Left hindlimb (tissue), 1 donor: ENCODE measurements at places on chromosomes 7 and 10.

- no peak for DNase-seq
Observed at GRCh38 chr10:75104842-75105241, 6.6 kb upstream of the SAMD8 start.

GRCh38 chr10:3775696-3776551 is 9.1 kb downstream of the KLF6 start:
- DNase-seq, result no peak

GRCh38 chr7:43328336-43328735 is 215.9 kb downstream of the HECW1 start:
- no peak for DNase-seq

- no peak for DNase-seq
Observed at GRCh38 chr7:48085942-48086341, 3.1 kb upstream of the UPP1 start.

GRCh38 chr7:32378988-32379387 is 111.2 kb downstream of the LSM5 start:
- no peak for DNase-seq

DNA sequence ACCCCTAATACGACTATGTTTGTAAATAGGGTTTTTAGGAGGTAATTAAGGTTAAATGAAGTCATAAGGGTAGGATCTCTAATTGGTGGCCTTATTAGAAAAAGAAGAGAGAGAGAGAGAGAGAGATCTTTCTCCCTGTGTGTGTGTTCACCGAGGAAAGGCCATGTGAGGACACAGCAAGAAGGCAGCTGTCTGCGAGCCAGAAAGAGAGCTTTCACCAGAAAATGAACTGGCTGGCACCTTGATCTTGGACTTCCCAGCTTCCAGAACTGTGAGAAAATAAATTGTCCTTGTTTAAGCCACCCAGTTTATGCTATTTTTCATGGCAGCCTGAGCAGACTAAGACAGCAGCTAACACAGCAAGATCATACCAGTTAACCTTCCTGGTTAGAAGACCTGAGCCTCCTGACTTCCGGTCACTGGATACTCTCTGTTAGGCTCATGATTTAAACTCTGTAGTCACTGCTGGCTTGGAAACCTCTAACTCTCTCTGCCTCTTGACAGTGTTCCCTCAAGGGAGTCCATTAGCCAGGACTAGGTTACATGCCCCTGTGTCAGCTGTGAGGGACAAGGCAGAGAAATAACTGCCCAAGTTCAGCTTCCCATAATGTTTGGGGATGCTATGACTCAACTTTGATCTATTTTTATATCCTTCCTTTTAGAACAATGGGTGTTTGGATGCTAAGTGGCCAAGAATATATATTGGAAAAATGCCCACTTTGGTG is 102.3 kb downstream of the DYNC1I1 start:
- no peak for DNase-seq

DNA sequence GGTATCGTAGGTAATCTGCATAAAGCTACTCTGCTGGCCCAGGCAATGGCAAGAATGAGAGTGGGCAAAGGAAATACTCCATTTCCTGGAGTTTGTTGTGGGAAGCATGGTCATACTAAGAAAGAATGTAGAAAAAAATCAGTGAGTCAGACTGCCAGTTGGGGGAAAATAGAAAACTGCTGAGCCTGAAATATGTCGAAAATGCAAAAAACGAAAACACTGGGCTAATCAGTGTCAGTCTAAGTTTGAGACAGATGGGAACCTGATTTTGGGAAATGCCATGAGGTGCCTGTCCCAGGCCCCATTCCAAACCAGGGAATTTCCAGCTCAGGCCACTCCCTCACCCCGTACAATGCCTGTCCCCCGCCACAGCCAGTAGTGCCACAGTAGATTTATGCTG is 150.0 kb downstream of the ZNF33B start:
- DNase-seq, result no peak

DNA sequence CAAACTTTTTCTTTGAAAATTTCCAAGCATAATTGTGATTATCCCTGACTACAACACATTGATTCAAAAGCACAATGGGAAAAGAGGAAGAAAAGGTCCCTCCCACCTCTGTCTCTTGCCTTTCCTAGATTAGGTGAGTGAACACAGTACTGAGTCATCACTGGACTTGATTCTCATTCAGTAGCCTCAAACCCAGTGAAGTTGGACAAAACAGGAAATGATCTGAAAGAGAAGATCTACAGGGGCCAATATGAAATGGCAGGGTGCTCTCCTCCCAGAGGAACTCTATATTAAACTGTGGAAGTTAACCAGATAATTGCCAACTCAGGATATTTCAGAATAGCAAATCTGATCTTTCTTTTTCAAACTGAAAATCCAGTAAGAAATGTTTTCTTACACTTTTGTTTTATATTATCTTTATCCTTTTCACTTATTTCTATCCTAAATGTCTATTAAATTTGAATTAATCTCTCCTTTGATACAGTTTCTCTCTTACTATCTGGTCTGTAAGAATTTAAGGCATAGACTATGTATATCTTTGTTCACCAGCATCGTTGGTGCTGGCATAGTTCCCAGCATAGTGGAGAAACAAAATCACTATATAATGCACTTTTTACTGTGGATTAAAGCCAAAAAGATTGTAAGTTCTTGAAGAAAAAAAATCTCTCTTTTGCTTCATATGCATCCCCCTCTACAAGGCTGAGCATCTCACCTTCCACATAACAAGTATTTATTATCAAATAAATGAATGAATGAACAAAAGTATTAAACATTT is 41.4 kb upstream of the IKZF1 start:
- no peak for DNase-seq

DNA sequence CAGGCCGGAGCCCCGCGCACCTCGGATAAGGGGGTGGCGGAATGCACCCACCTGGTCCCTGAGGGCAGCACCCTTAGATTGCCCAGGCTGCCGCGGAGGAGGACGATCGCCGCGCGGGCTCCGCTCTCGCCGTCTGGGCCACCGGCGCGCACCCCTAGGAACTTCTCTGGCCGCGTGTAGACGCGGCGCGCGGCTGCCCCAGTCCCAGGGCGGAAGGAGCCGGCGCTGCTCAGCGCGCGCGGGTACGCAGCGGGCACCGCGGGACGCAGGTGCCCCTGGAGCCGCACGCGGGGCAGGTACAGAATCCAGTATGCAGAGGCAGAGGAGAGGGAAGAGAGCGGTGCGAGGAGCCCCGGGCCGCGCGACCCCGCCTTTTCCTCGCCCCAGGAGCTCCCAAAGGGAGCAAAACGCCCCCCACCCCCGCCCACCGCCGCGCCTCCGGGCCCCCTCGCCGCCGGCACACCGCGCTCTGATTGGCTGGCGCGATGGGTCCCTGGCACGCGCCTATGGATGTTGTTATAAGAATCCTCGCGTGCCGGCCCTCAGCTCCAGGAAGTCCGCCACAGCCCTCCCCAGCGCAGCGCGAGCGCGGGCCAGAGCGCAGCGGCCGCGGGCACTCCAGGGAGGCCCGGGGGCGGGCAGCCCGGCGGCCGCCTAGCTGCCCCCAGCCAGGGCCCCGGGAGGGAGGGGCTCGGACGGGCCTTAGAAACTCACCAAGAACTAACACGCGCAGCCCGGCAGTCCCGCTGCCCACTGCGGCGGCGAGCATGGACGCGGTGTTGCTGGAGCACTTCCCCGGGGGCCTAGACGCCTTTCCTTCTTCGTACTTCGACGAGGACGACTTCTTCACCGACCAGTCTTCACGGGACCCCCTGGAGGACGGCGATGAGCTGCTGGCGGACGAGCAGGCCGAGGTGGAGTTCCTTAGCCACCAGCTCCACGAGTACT is at the start of gene PTF1A:
TSS of gene PTF1A (plus strand) at position 549 of the 948 bp plus-strand sequence. CDS start at position 768, 219 bp downstream.
- no peak for DNase-seq

DNA sequence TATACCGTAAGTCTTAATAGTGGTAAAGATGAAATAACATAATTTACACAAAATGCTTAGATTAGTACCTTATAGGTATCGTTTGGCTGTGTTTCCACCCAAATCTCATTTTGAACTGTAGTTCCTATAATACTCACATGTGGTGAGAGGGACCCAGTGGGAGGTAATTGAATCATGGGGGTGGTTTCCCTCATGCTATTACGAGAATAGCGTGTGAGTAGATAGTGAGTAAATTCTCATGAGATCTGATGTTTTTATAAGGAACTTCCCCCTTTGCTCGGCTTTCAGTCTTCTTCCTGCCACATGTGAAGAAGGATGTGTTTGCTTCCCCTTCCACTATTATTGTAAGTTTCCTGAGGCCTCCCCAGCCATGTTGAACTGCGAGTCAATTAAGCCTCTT is 426.3 kb upstream of the POT1 start:
- no peak for DNase-seq

GRCh38 chr10:53269482-53269881 is 496.9 kb upstream of the MBL2 start:
- no peak for DNase-seq

DNA sequence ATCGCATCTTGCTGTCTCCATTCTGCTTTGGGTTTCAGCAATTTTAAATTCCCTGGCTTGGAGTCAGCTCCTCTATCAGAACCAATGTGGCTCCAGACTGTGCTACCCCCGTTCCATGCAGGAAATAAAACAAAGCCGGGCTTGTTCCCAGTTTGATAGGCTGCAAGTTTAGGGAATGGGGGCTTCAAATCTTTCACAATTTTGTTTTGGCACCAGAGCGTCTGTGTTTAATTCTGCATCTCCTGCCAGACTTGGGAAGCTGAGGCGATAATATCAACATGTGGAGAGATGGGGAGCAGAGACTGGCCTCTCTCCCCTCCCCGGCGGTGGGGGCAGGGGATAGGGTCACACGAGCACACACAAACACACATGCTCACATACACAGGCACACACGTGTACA is 305.9 kb downstream of the FGFR2 start:
- DNase-seq, result no peak

DNA sequence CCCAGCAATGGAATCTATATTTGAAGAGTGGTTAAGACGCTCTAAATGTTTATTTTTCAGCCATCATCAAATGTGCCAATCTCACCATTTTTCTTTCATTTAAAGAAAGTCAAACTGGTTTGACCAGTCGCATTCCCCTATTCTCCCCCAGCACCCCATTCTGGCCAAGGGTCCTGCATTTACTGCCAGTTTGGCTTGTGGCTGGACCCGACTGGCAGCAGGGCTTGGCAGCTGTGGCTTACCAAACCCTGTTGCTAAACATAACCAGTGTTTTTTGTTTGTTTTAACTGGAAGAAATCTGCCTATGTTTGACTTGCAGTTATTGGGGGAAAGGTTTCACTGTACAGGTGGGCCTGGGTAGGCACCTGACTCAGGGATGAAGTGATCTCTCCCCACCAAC is 116.3 kb downstream of the CYP26A1 start:
- no peak for DNase-seq

DNA sequence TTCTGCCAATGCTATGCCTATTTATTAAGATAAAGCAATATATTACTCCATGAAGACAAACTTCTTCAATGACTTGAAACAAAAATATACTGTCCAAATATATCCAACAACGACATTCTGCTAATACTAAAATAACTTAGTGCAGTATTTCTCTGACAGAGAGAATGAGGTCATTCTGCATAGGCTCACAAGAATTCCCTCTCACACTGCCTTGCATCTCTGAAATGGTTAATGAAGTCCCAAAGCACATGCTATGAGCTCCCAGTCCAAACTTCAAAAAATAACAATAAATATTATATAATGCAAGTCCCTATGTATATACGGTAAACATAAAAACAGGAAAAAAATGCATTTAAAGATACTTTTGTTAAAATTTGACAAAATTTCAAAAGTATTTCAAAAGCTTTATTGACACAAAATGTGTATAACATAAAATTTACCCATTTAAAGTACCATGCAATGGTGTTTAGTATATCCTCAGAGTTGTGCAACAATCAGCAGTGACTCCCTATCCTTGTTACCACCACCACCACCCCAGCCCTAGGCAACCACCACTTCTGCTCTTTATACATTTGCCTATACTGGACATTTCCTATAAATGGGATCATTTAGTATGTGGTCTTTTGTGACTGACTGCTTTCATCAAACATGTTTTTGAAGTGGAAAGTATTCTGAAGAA is 27.6 kb downstream of the CHCHD3 start:
- no peak for DNase-seq

DNA sequence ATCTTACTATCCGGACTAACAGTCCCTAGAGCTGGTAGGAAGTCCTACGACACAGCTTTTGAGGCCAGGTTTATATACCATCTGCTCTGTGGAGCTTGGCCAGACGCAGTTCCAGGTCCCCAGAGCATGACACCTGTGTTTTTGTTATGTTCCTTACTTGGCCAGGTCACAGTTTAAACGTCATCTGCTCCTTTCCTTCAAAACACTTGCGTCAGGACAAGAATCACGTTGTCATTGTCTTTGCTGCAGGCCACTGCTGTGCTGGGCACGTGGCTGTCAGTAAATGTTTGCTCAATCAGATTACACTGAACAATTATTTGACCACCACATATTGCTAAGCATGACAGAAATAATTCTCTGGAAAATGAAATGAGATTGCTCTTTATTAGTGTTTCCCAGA is 23.9 kb downstream of the SLC18A2 start:
- no peak for DNase-seq

- no peak for DNase-seq
Observed at GRCh38 chr7:86328801-86329433, 314.8 kb upstream of the GRM3 start.

- no peak for DNase-seq
Observed at GRCh38 chr7:65371468-65371867, 2.2 kb upstream of the ZNF92 start.

DNA sequence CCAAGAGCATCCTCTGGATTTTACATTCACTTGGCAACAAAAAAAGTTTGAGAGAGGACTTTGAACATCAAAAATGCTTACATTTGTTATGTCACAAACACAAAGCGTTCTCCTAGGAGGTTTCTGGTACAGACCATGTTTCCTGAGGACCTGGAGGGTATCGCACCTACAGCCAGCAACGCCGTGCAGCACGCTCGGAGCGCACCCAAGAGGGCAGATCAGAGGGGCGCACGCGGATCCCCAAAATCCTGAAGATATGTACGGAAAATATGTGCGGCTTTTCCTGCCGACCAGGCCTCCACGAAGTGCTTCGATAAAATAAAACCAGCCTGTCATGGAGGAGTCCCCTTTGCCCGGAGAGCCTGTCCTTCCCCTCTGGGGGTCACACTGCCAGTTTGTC is 454.9 kb downstream of the DNAJB6 start:
- no peak for DNase-seq

GRCh38 chr7:12178317-12178716 is 32.8 kb upstream of the TMEM106B start:
- no peak for DNase-seq
